Fibroblast of skin of abdomen (primary cell): ENCODE measurements at places on chromosomes 7 and 10.

- no peak for DNase-seq
Measured at GRCh38 chr7:28890137-28890536, 68.0 kb downstream of the TRIL start.

DNA sequence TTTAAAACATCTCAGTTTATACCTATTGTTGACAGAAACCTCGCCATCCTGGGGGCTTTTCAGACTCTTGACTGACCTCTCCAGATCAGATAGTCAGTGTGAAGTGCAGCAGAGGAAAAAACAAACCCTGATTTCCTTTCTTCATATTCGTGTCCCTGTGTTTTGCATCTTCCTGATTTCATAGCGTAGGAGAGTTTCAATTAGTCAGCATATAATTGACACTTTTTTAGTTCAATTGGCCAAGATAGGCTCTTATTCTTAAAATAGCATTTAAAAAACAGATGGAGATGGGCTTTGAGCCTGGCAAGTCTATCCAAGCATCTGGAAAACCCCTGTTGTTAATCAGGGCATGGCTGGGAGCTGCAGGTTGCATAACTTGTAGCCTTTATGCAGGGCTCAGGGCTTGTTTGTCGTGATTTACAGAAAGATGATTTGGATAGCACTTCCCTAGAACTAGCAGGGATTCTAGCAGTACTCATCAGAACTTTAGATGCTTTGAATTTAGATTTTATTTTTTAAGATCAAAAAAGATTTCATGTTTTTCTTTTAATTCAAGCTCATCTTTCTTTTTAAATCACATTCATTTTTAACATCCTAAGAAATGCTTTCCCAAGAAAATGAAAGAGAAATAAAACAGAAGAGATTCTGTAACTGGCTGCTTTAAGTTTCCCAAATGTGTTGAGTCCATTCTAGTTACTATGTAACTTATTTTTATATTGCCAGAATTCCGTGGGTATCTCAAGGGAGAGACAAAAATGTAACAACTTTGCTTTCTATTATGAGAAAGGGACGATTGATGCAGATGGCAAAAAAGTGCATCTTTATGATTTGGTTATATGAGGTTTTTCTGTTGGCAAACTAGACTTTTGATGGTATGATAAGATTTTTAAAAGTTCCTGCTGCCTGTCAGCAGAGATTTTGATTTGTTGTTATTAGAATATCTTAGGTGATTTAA, 270.8 kb upstream of the FZD8 start:
- DNase-seq = peak; percentile 58

DNA sequence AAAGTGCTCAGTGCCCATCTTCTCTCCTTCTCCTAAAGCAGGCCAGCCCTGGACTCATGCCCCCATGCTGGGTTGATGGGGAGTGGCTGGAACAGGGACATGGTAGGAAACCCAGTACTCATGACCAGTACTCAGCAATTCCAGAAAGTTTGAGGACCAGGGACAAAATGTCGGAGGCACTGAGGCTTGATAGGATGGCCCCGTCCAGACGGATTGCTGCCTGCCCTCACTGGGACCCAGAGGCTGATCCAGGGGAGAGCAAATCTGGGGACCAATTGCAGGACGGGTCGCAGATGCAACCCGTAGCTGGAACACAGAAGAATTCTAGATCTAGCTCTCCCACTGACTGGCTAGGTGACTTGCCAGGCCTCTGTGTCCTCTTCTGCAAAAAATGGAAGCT, 5.1 kb downstream of the ZCCHC24 start:
- DNase-seq = no peak

DNA sequence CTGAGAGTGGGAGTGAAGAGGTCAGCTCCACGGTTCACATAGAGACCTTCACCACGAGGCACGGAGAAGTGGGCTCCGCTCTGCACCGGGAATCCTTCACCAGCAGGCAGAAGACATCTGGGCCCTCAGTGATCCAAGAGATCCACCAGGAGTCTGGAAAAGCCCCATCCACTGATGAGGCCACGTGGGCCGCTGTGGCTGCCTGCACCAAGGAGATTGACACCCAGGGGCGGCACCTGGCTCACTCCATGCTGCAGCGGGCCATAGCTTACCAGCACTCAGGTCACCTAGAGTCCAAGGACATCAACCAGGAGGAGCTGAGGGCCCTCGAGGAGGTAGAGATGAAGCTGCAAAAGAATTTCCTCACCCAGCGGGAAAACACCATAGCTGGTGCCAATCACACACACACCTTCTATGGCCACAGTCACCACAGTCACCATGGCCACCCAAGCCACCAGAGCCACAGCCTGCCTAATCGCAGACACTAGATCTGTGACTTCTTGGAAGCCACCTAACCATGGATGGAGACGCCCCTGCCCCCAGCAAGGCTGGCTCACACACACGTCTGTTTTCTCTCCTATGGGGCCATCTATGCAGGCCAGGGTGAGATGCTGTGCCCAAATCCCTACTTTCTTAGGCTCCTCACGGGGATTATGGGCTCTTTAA, 694 bp downstream of the C10orf62 start:
- DNase-seq = no peak

DNA sequence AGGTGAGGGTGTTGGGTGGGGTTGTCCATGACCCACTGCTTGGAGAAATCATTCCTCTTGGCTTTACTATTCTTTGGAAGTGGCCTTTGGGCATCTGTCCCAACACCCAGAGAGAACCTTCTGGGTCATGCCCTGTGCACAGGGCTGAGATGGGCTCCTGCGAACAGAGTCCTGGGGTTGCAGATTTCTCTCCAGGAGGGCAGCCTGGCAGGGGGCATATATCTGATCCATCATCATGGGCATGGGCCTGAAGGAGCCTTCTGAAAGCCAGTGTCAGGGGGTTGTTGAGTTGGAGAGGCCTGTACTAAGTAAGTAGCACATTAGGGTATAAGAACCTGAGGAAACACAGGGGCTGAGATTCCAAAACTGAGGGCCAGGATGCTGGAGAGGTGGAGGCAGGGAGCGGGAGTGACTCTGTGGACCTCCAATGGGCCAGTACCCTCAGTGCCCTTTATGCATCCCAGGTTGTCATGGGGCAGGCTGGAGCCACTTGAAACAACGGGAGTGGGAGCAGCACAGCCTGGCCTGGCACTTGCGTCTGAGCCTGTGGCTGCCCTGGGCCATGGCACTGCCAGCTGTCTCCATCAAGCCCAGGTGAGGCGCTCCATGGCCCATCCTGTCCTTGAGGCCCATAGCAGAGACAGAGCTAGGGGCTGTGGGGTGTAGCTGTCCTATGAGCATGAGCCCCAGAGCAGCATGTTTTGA, 203.7 kb downstream of the GRID1 start:
- DNase-seq = no peak

GRCh38 chr10:127908106-127908958, 1.4 kb downstream of the PTPRE start:
- no peak for DNase-seq

DNA sequence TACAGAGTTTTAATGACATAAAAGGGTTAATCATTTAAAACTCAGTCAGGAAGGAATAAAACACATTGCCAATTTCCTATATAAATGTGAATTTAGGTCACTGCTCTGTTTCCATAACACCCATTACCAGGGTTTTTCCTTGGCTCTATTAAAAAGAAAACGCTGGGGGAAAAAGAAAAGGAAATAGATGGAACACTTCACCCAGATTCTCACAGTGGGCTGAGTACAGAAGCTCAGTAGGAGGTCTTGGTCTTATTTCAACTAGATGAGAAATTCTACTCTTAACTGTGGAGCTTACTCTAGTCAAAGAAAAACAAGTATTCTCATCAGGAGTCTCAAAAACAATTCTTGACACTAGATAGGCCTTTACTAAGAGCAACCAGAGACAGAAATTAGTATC, 36.5 kb downstream of the GLUD1 start:
- no peak for DNase-seq

- peak; percentile 13 for DNase-seq
Measured at GRCh38 chr7:46776790-46777189, 805.1 kb downstream of the TNS3 start.
